ENCODE measurements at places on chromosomes 2 and 18.

DNA sequence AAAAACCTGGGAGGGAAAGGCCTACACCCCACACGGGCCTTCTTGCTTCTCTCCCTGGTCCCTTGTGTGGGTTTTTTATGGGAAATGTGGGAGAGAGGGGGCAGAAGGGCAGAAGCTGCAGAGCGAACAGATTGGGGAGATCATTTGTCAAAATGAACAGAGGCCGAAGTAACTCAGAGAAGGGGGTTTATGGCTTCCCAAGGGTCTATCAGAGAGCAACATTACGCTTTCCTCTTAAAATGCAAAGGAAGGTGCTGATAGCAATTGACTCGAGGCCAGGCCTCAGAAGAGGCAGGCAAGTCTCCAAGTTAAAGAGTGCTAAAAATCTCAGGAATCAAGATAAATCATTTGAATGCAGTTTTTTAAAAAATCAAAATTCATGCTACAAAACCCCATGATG lies 101.5 kb downstream of the SGPP2 start:
- DNase-seq: no peak

- DNase-seq: peak; percentile 74
Measured at GRCh38 chr2:120791962-120792297, 56.3 kb downstream of the GLI2 start.

- DNase-seq: no peak
Measured at GRCh38 chr2:55361465-55362189, 58.0 kb downstream of the CCDC88A start.

GRCh38 chr2:219467736-219468075 lies 31.0 kb upstream of the GMPPA start:
- no peak for DNase-seq

DNA sequence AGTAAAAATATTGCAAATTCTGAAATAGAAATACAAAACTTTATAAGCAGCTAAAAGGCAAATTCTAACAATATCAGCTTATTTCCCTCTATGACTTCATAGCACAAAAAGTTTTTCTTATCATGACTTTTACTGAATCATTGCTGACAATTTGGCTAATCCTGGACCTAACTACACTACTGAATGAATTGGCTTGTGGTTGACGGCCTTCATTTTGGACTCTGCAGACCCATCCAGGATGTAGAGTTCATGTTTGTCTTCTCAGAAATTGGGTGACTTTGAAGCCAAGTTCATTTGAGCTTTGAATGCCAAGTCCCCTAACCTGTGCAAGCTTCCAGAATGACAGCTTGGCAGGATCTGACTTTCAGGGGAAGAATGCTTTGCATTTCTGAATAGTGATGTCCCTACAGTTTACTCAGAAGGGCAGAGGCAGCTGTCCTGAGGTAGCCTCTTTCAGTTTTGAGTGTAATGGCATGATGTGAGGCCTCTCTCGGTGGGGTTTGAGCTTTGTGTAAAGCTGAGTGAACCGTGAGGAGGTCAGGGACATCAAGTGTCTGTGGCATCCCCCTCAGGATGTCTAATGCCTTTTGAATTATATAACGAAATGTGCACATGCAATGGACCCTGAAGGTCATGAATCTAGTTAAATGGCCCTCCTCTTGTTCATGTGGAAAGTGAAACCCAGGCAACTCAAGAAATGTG lies 48.0 kb downstream of the EFEMP1 start:
- no peak for DNase-seq

- no peak for DNase-seq
Measured at GRCh38 chr18:33804258-33804657, 226.2 kb downstream of the ASXL3 start.

DNA sequence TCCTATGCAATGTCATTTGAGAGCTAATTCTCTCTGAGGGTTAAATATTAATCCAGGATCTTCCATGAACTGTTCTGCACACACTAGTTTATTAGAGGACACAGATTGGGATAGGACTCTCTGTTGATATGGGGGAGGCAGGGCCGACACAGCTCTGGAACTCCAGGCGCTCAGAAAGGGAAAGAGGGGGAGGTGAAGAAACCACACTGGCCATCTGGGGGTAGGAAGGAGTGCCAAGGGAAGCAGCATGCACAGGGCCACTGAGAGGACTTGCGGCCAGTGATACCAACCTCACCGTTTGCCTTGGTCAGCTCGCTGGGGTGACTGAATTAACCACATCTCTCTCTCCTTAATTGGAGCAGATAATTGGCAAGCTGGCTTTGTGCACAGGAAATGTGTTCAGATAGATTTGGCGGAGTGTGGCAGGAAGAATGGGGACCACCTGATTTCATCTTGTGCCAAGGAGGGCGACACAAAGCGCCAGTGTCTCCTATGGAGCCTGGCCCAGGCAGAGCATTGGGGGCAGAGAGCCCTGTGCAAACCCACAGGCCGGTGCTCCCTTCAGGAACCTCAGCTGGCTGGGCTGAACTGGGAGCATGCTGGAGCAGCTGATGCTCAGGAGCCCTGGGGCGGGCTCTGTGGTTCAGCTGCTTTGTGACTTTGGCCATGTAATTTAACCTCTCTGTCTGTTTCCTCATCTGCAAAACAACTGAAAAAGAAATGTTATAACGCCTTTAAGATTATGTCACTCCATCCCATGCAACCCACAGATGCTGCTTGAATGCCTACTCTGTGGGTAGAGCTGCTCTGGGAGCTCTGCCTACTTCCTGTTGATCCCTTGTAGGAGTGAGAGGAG lies 114.7 kb upstream of the STON1 start:
- peak; percentile 63 for DNase-seq

Data from endodermal cell (in vitro differentiated cells).